ENCODE measurements at places on chromosomes 4 and X. TPM values are rescaled to one million over a fixed set of nuclear protein-coding genes. Genes with fewer than 3 reads are reported as not detected.

GRCh38 chr4:3225071-3225850 lies 23.7 kb upstream of the MSANTD1 start:
- peak; percentile 55 for DNase-seq

DNA sequence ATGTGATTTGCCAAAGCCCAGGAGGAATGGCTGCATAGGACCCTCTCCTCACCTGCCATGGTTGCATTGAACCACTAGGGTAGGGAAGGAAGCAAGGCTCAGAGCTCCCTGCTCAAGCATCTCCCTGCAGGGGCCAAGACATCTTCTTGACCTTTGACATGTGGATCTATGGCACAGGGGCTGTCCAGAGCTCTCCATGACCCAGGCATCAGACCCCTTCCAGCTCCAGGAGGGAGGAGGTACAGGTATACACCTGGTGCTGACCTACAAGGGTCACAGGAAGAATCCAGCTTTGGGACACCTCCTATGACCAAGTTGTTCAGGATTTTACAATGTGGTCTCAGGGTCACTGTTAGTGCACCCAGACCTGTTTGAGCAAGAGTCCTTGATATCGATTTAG lies 23.2 kb upstream of the ASMTL start:
- no peak for DNase-seq

DNA sequence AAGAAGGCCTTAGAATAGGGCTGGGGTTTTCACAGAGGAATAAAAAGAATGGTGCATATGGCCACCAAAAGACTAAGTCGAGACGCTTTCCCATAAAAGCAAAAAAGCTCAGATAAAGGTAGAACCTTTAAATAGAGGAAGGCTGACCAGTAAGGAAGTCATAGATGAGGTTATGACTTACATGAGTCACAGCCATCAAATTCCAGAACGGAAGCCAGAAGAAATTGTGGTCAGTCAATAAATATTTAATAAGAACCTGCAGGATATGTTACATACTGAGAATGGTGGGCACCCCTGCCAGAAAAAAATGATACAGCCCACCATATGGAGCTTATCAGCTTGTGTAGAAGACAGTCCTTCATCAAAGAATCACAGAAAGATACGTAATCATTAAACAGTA lies 120.1 kb downstream of the MANBA start:
- no peak for DNase-seq

DNA sequence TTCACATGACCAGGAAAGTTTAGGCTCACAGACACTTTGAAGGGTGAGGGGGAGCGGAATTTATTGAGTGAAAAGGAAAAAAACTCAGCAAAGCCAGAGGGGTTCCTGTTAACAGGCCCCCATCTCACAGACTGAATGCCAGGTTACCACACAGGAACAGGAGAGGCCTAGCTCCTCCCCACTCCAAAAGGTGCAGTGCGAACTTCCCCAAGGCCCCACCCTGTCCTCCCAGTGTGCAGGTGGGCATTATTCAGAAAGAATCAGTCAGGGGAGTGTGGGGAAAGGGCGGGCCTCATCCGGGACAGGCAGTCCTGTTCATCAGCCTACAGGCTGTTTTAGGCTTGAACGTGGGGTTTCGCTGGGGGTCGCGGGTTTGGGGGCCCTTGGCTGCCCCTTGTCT lies 4.0 kb downstream of the OTC start:
- no peak for DNase-seq

DNA sequence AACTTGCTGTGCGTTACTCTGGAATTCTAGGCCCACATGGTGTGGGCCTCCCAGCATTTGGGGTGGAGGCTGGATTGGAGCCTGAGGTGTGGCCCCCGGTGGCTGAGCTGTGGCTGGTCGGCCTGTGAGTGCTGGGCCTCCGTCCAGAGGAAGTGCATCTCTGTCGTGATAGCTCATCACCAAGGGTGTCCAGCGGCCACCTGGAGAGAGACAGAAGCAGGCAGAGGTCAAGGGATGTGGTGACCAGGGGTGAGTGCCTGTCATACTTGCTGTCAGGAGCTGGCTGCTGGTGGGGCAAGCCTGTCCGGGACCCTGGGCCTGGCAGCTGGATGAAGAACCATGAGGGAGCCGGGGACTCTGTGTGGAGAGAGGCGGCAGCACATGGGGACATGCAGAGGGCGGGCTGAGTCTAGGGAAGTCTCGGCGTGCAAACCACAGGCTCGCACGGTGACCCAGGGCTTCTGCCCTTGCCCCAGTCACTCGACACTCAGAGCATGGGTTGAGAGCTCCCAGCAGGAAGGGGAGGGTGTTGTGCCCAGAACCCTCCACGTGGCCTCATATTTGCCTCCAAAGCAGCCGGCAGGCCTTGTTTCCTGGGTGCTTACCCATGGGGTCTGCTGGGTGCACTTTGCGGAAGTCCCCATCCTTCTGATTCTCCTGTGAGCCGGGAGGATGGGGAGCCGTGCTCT lies 6.2 kb downstream of the SORCS2 start:
- DNase-seq, result peak; percentile 69

DNA sequence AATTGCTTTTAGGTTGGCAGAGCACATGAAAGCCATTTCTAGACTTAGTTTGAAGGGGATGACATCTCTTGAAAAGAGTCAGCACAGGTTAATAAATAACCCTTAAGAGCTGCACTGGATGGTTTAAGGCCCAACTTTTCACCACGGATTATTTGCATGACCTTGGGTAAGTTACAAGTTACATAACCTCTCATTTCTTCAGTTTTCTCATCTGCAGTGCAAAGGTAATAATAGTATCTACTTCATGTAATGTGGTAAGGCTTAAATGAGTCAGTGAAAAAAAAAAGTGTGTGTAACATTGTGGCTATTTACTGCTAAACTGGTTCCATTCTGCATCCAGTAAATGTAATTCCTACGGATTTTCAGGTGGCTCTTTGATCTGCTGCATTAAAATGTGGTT lies 715.8 kb downstream of the CCSER1 start:
- no peak for DNase-seq

GRCh38 chr4:124070688-124071484 lies 641.6 kb downstream of the ANKRD50 start:
- no peak for DNase-seq

- DNase-seq, result no peak
Observed at GRCh38 chr4:130186931-130187330, 1091.0 kb downstream of the C4orf33 start.

The GPC4 gene
- 19.2 TPM for total RNA-seq

The GPR143 gene
- total RNA-seq, result not detected

GRCh38 chr4:125316401-125316790 lies 1.6 kb downstream of the FAT4 start:
- peak; percentile 84 for DNase-seq

The OPRPN gene
- total RNA-seq, result not detected

The FAM200B gene
- total RNA-seq, result 30.4 TPM

DNA sequence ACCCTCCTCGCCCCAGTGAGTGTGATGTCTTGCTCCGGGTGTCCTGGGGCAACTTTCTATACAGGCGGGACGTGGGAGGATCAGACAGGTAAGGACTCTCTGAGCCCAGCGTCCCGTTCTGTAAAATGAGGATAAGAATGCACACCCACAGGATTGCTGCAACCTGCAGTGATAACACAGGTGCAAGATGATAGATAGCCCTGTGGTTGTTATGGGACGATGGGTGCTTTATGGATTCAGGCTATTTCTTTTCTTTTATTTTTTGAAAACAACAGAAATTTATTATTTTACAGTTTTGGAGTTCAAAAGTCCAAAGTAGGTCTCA lies 28.6 kb downstream of the BEX3 start:
- no peak for DNase-seq

- DNase-seq, result no peak
Observed at GRCh38 chrX:10855845-10856244, 235.5 kb upstream of the MID1 start.

DNA sequence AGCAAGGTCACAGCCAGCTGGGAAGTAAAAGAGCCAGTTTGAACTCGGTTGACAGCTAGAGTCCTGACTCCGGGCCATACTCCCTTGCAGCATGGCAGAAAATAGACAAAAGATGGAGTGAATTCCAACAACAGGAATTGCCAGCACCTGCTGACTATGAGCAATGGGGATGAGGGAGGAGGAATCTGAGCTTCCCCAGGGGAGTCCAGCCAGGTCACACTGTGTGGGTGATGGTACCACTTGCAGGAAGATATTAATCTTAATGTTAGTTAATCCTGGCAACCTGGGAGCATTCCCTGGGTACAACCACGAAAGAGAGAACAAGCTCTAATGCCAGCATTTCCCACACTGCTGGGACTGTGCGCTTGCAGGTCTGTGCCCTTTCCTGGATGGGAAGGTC lies 48.1 kb upstream of the S100G start:
- no peak for DNase-seq

DNA sequence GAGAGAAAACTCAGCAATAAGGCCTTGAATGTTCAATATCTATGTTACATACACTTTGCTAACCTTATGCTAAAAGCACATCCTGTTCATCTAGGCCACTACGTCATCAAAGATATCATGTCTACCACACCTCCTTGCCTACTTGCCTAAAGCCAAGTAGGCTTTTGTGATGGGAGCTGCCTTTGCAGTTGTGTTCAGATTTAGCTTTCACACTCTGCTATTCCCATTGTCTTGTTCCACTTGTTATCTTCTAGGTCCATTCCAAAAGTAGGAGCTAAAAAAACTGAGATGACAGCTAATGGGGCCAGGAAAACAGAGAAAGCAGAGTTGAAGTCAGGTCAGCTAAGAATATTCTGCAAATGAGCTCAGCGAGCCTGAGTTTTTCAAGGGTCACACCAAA lies 153.6 kb upstream of the EDNRA start:
- no peak for DNase-seq

DNA sequence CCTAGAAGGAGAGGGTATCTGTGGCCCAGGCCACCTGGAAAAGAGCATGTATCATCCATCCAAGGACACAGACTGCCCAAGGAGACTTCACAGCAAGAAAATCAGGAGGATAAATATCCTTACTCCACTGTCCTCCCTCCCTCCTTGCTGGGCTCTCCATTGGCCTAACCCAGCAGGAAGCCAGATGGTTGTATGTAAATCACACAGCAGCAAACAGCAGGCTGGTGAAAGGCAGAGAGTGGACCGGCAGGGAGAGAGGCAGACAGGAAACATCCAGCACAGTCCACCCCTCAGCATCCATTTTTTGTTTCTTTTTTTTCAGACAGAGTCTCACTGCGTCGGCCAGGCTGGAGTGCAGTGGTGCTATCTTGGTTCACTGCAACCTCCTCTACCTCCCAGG lies 17.5 kb downstream of the TXK start:
- no peak for DNase-seq

DNA sequence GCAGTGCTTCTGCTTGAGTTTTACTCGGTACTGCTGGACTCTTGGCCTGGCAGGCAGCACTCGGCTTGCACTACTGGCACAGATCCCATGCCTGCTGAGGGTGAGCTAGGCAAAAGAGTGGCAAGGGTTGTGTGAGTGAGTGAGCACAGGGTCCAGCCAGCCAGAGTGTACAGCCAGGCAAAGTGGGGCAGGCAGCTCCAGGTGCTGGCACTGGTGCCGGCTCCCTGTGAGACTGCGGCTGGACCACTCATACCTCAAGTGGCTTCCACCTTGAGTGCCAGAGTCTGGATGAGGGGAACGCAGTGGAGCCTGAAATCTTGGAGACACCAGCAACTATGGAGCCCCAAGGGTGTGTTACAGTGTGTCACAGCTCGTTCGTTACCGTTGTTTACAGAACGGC lies 1451.9 kb upstream of the AGA start:
- DNase-seq, result no peak

The DCAF12L2 gene
- total RNA-seq, result 2.4 TPM

DNA sequence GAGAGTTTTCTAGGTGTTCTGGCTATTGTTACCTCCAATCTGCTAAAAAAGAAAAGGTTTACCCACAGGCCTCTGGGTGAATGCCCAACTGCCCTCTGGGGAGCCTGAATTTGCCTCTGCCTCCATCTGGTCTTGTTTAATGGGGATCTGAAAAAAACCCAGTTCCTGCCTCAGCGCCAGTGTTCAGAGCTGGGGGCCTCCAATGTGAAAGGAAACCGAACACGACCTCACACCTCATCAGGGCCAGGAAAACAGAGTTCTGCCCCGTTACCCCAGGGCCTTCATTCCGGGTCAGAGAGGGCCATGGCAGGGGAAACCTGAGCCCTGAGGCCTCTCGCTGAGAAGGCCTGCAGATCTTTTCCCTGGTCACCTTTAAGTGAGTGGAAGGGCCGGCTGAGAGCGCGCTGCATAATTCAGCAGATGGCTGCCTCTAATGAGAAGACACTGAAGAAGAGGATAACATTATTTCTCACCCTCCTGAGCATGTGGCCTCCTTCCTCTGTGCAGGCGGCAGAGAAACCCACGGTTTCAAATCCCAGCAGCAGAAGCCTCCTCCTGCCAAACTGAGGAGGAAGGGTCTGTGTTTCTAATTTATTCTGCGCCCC lies 6.8 kb downstream of the SEPTIN6 start:
- no peak for DNase-seq

DNA sequence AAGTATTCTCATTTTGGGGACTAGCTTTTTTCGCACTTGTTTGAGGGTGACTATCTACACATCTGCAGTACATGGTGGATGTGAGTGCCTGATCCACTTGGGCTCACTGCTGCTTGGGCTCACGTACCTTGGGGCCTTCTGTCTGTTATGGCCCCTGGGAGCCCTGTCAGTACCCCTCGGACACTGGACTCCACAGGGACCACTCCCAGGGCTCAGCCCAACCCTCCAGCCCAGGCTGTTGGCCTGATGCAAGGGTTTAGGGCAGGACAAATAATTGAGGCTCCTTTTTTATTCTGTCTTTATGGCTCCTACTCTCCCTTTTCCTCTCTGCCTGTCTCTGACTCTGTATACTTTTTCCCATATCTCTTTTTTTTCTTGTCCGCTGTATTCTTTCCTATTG lies 32.7 kb upstream of the MSN start:
- no peak for DNase-seq

The SH2D1A gene
- 0.33 TPM for total RNA-seq

DNA sequence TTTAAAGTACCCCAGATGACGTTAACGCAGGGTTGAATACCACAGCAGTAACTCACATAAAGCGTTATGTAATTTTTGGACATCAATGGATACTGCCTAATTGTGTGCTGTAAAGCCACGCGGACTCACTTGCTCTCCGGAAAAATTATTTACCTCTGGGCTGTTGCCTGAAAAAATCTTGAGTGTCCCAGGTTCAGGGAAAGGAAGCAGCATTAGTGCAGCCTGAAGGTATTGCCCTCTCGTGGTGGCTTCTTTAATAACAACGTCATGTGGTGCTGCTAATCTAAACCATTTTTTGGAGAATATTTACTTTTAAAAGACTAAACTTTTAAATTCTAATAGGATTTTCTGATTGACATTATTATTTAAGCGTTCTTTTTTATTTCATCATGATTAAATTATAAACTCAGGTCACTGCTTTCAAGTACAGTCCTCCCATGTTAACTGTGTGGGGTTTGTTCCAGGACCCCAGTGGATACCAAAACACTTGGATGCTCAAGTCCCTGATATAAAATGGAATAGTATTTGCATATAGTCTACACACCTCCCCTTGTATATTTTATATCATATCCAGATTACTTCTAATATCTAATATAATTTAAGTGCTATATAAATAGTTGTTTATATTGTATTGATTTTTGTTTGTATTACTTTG lies 384.8 kb downstream of the FAM133A start:
- no peak for DNase-seq

- no peak for DNase-seq
Observed at GRCh38 chr4:112182604-112183003, 37.4 kb downstream of the FAM241A start.

GRCh38 chr4:16264798-16265197 lies 38.5 kb upstream of the TAPT1 start:
- no peak for DNase-seq

- DNase-seq, result no peak
Observed at GRCh38 chr4:17203797-17204196, 305.4 kb upstream of the LDB2 start.

The FGFR3 gene
- 2.1 TPM for total RNA-seq

- DNase-seq, result no peak
Observed at GRCh38 chr4:38284294-38285030, 324.3 kb downstream of the PTTG2 start.
